ENCODE measurements at places on chromosomes 6 and 20.

DNA sequence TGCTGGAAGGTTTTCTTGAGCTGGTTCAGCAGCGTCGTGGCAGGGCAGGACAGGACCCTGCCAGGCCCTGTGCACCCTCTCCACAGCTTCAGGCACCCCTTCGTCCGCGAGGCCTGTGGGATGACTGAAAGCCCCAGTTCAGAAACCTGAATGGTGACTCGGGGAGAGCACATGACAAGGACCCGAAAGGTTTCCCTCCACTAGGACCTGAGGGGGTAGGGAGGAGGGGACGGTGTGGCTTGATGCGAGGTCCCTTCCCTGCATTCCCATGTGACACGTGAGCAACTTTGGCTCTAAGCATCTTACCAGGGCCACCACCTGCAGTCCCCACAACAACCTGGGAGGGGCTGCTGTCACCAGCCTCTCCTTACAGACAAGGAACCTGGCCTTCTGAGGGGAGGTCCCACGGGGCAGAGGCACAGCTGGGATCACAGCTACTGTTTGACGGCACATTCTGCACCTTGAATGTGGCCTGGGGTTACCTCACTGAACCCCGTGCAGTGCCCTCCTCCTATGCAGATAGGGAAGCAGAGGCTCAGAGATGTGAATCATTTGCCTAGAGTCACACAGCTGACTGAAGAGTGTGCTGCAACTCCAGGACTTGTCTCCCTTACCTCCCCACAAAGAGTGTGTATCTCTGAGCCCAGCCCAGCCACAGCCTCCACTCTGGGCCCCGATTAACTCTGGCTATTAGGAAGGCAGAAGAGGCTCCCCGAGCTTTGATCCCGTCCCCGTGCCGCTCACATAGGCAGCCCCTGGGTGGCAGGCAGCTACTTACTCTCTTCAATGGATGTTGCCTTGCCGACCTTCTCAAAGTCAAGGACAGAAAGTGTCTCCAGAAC lies 84.6 kb downstream of the PTPN1 start:
- DNase-seq = no peak

DNA sequence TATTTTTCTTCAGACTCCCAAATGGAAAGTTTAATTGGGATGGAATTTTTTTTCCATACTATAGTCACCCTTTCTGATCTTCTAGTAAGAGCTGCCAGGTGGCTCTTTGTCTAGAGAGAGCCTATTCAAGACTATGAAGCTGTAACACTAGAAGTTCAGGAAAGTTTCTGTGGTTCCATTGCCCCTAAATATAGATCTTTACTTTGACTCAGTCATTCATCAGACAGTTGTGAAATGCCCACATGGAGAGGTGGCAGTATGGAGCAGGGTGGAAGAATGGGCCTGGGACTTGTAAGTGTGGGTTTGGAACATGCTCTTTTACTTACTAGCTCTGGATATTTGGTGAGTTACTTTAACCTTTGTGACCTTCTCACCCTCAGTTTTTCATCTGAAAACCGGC lies 87.8 kb downstream of the CTNNBL1 start:
- DNase-seq = no peak

- DNase-seq = no peak
Observed at GRCh38 chr20:12963416-12963815, 45.4 kb upstream of the SPTLC3 start.

DNA sequence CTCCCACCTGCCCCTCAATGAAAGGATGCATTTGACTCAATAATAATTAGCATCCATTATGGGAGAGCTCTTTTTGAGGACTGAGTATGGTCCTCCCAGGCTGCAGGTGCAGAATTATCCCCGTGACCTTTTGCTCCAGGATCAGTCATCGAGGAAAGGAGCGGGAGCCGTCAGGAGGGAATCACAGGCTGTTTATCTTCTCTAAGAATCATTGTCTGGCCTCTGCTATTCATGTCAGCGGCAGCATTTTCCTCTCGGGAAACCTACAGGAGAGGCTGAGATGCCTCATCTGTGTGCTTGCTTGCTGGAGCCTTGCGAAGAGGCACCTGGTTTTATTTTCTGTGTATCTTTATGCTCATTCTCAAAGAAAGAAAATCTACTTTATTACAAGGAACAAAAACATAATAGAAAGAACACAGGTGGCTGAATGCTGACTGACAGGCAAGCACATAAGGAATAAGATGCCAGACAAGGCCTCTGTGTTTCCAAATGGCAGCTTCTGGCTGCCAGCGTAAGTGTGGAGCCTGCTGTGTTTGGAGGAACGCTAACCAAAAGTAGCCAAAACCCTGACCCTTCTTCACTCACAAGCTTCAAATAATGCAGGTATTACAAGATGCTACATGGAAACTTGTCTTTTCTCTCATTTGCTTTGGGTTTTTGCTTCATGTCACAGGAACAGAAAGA lies 539.1 kb upstream of the MARCKS start:
- peak; percentile 62 for DNase-seq

DNA sequence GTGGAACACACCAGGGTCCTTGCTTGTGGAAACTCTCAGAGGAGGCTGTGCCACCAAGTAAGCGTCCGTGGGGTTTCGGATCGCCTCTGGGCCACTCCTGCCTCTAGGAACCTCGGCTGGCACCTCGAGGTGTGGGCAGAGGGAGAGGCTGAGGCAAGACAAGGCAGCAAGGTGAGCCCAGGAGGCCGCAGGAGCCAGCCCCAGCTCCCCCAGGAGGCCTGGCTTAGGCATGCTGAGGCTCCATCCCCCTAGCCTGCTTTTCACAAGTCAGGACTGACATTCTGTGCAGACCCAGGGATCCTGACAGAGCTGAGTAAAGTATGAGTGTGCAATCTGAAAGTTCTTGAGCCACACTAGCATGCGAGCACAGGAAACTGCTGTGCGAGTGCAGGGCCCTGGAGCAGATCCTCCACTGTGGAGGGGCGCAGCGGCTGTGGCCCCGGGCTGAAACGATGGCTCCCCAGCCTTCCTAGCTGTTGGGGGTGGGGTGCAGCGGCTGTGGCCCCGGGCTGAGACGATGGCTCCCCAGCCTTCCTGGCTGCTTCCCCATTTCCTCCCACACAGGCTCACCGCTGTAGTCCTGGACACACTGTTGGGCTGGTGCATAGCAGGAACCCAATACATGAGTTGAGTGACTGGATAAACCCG lies 75.2 kb upstream of the CD93 start:
- no peak for DNase-seq

DNA sequence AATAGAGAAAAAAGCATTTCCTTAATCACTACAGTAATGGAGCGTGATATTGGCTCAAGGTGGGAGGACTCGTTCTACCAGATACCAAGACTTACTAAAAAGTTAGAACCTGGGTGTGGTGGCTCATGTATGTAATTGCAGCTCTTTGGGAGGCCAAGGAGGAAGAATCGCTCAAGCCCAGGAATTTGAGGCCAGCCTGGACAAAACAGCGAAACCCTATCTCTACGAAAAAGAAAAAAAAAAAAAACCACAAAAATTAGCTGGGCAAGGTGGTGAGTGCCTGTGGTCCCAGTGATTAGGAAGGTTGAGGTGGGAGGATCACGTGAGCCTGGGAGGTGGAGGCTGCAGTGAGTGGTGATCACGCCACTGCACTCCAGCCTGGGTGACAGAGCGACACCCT lies 24.0 kb upstream of the ATRN start:
- DNase-seq = no peak

- DNase-seq = no peak
Observed at GRCh38 chr20:24608926-24609667, 139.7 kb downstream of the SYNDIG1 start.

- no peak for DNase-seq
Observed at GRCh38 chr20:5127859-5128424, 1.1 kb downstream of the CDS2 start.

DNA sequence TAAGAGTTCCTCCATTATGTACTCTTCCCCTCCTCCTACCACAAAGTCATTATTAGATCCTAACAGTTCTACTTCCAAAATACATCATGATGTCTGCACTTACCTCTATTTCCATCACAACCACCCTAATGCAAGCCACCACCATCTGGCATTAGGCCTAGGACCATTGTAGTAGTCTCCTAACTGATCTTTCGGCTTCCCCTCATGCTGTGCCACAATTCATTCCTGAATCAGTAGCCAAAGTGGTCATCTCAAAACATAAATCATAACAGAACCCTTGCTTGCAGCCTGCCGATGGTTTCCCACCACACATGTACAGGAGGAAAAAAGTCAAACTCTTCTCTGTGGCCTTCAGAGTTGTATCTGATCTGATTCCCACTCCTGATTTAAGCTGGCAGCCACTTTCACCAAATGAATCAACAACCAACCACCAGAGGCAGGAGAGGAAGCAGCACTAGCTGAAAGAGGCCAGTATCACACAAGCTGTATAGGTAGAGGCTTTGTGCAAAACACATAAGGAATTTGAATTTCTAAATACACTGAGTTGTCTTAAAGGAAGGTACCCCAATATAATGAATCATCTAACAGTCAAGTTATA lies 26.1 kb downstream of the FAM184A start:
- DNase-seq = no peak

DNA sequence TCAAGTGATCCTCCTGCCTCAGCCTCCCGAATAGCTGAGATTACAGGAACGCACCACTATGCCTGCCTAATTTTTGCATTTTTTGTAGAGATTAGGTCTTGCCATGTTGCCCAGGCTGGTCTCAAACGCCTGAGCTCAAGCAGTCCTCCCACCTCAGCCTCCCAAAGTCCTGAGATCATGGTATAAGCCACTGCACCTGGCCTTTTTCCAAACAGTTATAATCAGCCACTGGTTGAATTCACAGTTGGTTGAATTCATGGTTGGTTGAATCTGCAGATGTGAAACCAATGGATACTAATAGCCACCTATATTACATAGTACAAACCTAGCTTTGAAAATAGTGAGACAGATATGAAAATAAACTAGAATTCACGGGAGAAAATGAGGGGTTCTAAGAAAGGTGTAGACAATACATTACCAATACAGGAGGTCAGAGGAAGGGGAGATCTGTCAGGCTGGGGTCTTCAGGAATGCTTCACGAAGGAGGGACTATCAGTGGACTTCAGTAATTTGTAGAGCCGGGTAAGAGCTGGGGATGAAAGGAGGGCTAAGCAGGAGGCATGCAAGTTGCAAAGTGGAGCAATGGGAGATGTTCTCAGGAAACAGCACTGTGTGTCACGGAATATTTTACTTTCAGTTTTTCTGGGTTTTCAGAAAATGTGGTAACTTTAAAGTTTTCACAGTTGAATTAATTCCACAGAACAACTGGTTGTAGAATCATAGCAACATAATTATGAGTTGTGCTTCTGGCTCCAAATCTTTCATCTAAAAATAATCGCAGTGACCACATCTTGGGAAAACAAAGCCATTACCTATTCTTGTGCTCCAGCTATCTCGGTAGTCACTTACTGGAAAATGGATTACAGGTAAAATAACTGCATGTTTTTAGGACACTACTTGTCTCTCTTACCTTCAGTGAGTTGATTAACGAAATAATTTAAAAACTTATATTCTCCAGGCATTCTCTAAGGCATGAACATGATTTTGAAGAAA lies 12.9 kb upstream of the CEP85L start:
- peak; percentile 34 for DNase-seq

GRCh38 chr6:123635567-123635966 lies 1.2 kb downstream of the TRDN start:
- no peak for DNase-seq

GRCh38 chr20:308427-309038 lies 11.2 kb downstream of the ZCCHC3 start:
- no peak for DNase-seq

DNA sequence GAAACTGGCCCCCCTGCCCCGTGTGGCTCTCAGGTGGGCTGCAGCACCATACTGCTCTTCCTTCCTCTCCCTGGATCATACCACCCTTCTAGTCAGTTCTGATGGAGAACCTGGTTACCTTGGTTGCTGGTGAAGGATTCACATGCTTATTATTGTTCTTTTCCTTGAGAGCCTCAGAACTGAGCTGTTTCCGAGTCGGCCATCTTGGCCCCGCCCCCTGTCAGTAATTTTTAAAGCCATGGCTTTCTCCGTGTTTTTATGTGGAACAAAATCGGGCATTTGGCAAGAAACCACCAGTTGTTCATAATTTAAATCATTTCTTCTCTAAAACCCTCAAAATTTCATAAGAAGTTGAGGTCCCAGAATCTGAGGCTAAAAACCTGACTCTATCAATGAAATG lies 493.8 kb downstream of the NKAIN2 start:
- DNase-seq = no peak

DNA sequence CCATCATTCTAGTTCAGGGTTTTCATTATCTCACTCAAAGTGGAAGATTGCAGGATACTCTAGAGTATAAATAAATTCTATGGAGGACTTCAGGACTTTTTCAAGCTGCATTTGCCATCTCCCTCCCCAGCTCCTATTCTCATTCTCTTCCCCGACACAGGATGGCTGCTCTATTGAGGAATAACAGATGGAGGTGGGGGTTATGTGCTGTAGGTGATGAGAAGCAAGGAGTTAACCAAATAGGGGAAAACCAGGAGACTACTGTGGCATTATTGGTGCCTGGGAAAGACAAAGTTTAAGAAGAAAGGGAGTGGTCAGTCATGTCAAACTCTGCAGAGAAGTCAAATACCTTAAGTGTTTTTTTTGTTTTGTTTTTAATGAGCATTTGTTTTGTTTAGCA lies 109.3 kb downstream of the GRIK2 start:
- DNase-seq = no peak

GRCh38 chr6:169994739-169995138 lies 243.3 kb downstream of the ERMARD start:
- no peak for DNase-seq

DNA sequence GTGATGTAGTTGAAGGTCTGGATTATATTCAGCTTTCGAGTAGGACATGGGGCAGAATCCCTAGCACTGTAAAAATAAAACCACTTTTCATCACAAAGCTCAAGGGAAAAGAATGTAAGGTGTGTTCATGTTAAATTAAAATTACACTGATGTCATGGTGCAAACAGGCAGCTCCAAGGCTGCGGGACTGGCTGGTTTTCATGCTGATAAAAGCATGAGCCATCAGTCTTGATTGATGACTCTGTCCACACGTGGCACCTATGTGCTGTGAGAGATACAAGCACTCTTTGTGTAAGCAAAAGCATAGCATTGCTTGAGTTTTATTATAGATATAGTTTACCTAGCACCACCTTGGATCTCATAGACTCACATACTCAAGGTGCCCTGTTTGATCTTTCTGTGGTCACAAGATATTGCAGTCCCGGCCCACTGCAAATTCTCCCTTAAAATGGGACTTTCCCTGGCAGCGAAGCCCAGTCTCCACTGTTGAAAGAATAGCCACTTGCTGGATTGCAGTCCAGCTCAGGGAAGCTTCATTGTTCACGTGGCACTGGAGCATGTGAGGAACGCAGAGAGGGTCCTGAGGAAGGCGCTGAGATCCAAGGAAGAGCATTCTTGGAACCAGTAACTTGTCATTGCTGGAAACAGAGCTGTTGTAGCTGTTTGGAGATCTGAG lies 90.6 kb downstream of the TIAM2 start:
- peak; percentile 40 for DNase-seq

DNA sequence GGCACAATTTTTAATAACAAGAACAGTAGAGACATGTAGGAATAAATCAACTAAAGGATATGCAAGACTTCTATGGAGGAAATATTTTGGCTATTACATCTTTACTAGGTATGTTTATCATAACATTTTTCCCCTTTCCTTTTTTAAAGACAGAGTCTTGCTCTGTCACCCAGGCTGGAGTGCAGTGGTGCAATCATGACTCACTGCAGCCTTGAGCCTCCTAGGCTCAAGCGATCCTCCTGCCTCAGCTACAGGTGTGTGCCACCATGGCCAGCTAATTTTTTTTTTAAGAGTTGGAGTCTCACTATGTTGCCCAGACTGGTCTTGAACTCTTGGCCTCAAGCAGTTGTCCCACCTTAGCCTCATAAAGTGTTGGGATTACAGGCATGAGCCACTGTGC lies 37.0 kb downstream of the AKAP7 start:
- no peak for DNase-seq

GRCh38 chr6:147506704-147507114 lies 1.8 kb upstream of the SAMD5 start:
- peak; percentile 75 for DNase-seq

All from NCI-H1417 (cell line).